ENCODE measurements at places on chromosomes 12 and 14.

DNA sequence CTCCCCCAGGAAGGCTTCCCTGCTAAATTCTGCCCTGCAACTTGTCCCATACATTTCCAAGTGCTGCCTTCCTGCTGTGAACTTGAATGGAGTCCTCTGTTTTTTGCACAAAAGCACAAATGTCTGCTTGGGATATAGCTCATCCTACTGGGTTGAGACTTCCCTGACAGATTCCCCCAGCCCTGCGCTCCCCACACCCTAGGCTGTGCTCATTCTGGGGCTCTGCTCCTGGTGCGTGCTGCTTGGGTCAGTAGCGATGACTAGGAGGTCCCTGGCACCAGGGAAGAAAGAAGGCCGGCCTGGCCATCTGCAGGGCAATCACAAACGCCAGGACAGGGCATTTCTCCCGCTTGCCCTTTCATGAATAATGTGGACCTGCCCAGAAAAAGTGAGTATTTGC, 29.2 kb upstream of the FKBP4 start:
- no peak for DNase-seq

DNA sequence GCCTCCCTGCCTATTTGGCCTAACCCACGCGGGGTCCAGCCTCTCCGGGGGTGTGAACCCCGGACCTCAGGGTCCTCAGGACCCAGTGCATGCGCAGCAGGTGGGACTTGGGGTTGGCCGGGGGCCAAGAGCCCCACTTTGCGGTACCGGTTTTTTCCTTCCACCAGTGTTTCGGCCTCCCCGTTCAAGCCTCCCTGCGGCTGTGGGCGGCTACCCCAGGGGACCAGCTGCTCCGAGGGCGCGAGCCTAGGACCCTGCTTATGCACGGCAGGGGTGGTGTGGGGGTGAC, 327.3 kb downstream of the ALG10 start:
- DNase-seq, result no peak

DNA sequence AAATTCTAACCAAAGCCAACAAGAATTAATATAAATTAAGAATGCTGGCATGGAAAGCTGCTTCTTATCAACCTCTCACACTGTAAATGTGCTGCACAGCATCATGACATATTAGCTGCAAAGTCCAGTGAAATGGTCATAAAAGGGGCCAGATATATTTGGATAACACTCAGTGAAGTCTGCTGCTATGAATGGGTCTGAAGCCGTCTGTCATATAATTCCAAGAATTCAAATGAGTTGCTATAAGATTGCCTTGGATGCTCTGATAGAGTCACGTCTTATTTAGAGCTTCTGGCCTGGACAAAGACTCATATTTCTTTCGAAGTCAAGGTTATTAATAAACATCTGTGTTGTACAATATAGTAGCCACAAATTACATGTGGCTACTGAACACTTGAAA, 54.3 kb upstream of the OVCH1 start:
- no peak for DNase-seq

GRCh38 chr14:58701604-58702003, 63.8 kb downstream of the DACT1 start:
- no peak for DNase-seq

GRCh38 chr12:113384778-113385177, 18.9 kb downstream of the SDS start:
- DNase-seq, result no peak

DNA sequence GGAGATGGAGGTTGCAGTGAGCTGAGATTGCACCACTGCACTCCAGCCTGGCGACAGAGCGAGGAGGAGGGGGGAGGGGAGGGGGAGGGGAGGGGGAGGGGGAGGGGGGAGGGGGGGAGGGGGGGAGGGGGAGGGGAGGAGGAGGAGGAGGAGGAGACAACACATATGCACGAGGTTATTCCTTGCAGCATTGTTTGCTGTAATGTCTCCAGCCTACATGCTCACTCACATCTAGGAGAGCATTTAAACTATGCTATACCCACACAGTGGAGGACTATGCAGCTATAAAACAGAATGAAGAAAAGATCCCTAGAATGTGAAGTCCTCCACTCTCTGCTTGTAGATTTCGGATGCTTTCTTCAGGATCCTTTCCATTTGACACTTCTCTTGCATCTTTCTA, 3.5 kb upstream of the HIGD1C start:
- no peak for DNase-seq

DNA sequence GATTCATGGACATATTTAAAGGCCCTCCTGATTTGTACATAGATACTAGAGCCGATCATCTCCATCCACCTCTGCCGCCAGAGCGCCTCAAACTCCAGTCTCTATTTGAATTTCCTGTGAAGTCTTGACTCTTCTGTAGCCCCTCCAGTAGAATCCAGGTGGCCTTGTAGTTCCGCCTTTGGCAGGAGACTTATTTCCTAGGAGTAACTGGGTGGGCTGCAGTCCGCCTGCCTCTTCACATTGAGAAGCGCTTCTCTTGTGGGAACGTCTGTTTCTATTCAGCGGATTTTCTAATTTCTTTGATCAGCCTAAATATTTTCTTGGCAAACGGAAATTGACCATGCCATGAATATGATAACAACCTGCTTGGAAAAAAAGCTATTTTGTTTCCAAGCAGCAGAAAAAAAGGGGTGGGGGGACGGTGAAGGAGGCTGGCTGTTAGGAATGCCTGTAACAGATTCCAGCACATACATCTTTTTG, 9.0 kb upstream of the SIX1 start:
- no peak for DNase-seq

GRCh38 chr12:62971769-62972525, 37.0 kb upstream of the PPM1H start:
- no peak for DNase-seq

DNA sequence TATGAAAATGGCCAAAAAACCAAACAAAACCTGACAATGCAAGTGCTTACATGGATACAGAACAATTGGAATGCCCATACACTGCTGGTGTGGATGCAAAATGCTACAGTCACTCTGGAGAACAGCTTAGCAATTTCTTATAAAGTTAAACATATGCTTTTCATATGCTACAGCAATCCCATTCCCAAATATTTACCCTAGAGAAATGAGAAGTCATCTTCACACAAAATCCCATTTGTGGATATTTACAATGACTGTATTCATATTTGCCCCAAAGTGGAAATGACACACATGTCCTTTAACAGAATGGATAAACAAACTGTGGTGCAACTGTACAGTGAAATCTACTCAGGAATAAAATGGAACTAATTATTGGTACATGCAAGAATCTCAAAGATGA, 20.4 kb downstream of the SAV1 start:
- no peak for DNase-seq

DNA sequence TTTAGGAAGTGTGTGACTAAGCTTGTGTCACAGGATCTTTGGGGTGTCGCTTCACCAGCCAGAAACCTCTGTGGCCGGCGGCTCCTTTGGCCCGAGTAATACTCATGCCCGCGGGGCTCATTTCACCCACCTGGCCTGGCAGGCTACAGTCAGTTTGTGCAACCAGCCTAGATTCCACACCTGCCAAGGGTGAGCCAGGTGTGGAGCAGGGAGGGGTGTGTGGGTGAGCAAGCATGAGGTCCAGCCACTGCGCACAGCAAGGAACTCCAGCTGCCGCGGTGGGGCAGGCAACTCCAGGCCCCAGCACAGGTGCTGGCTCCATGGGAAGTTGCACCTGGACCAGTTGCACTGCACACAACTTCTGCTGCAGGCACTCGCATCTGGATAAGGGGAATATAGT, 462.3 kb upstream of the LRFN5 start:
- no peak for DNase-seq

DNA sequence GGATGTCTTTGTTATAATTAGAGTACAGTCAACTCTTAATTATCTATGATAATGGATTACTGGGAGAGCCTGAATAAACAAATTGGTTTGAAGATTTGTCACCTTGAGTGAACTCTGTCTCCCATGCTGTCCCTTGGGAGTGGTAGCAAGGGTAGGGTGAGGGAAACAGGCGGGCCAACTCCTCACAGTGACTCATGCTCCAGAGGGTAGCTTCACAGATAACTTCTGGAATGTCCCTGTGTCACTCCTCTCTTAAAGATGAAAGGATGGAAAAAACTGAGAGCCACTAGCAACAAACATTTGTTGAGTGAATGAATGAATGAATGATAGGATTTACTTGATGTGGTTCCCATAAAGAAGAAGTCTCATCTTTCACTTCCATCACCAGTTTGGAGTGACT, 53.5 kb downstream of the RASSF9 start:
- no peak for DNase-seq

GRCh38 chr12:6494258-6494743, 399 bp downstream of the NCAPD2 start:
- DNase-seq, result no peak

DNA sequence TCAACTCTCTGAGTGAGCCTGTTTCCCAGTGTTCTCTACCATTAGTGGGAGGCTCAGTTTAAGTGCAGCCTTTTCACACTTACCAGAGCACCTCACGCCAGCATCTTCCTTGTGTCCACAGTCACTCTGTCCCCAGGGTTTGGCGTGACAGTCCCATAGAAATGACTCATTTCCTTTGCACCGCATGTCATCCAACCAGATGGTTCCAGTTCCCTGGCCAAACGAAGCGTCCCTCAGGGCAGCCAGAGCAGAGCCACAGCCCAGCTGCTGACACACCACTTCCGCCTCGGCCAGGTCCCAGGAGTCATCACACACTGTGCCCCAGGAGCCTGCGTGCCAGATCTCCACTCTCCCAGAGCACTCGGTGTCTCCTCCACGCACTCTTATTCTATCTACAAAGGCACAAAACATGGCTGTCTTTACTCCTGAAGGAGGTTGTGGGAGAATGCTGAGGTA, 65.4 kb downstream of the ACSM4 start:
- peak; percentile 78 for DNase-seq

- DNase-seq, result no peak
Observed at GRCh38 chr12:104292872-104293794, 10.4 kb upstream of the EID3 start.

GRCh38 chr12:109131154-109132050, 15.0 kb downstream of the ACACB start:
- no peak for DNase-seq

DNA sequence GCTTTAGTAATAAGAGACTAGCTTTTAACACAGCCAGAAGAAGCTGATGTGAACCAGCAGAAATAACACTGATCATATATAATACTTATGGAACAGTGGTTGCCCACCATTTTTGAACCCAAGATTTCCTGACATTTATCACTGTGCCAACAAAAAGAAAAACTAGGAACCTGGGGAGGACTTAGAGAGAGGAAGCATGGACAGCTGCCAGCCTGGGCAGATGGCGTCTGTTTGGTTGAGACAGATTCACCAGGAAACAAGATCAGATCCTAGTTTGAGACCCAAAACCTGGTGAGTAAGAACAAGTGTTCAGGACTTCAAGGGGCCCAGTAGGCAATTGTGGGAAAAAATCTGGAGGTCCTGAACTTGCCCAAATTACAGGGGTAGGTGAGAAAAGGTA, 95.3 kb downstream of the BICD1 start:
- no peak for DNase-seq

DNA sequence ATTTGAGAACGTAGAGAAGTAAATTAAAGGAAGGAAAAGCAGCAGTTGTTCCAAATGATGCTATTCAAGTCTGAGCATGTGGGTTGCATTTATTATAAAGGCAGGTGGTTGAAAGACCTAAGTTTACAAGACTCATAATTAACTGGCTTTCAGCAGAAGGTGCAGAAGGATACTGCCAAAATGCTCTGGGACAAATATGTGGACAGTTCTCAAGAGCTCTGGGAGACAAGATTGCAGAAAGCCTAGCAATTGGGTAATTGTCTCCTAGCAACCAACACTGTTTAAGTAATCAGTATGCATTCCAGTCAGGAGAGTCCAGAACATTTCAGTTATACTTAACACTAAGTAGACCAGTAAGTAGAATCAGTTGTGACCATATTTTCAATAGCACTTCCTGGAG, 131.5 kb downstream of the GPR135 start:
- DNase-seq, result peak; percentile 72

- no peak for DNase-seq
Observed at GRCh38 chr12:41907021-41907420, 237.7 kb downstream of the GXYLT1 start.

- no peak for DNase-seq
Observed at GRCh38 chr12:49875115-49875720, 28.5 kb downstream of the FAIM2 start.

DNA sequence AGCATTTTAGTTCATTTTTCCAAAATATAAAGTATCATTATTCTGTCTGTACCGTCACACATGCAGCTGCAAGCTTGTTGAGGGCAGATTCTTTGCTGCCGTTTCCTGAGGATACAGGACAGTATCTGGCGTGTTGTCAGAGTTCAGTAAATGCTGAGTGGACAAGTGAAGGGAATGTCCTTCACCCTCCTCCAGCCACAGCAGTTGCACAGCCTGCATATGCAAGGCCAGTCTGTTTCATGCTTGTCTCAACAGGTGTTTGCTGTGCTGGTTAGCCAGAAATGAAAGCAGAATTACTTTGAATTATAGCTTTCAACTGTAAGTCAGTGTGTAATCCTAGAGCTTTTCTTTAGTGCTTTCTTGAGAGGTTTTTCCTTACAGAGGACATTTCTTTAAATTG, 36.5 kb downstream of the TDP1 start:
- DNase-seq, result no peak

DNA sequence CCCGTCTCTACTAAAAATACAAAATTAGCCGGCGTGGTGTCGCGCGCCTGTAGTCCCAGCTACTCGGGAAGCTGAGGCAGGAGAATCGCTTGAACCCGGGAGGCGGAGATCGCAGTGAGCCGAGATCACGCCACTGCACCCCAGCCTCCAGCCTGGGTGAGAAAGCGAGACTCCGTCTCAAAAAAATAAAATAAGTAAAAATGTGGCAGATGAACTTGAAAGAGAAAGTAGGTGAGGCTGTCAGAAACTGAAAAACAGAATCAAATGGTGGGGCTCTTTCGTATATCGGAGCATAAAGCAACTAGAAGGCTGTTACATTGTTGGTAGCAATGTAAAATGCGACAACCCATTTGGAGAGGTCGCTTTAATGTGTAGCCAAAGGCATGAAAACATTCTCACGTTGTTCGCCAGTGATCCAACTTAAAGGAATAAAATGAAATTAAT, 767 bp upstream of the CCNT1 start:
- DNase-seq, result no peak

- no peak for DNase-seq
Observed at GRCh38 chr12:17334784-17335183, 728.8 kb upstream of the LMO3 start.

All from breast epithelium (tissue), 4 donors.